ENCODE measurements at places on chromosomes 6 and 20.

DNA sequence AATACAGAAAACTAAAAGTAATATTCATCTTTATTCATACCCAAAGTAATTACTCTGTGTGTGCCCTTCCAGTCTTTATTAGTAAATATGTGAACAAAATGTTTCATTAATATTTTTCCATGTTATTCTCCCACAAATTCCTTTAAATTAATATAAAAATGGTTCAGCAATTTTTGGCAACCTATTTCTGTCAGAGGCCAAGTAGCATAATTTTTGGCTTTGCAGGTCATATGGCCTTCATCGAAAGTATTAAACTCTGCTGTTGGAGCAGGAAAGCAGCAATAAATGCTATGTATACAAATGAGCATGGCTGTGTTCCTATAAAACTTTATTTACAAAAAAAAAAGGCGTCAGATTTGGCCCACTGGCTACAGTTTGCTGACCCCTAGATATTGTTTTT lies 16.1 kb downstream of the ZC2HC1B start:
- DNase-seq = no peak

GRCh38 chr6:93391965-93392364 lies 27.4 kb downstream of the EPHA7 start:
- DNase-seq = no peak

DNA sequence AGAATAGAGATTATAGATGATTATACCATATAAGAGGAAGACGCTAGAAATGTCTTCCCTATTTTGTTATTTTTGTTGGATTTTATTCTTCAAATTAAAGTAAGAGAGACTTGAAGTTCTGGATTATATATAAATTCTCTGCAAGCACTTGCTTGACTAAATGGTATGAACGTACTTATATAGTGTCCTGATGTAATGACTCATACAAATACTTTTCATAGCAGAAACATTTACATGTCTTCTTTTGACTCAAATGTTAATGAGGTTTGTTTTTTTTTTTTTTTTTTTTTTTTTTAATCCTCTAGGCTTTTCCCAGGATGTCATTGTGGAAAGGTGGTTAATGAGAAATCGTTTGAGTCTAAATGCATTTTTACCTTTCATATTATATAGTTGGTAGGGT lies 55.0 kb downstream of the PDE7B start:
- no peak for DNase-seq

DNA sequence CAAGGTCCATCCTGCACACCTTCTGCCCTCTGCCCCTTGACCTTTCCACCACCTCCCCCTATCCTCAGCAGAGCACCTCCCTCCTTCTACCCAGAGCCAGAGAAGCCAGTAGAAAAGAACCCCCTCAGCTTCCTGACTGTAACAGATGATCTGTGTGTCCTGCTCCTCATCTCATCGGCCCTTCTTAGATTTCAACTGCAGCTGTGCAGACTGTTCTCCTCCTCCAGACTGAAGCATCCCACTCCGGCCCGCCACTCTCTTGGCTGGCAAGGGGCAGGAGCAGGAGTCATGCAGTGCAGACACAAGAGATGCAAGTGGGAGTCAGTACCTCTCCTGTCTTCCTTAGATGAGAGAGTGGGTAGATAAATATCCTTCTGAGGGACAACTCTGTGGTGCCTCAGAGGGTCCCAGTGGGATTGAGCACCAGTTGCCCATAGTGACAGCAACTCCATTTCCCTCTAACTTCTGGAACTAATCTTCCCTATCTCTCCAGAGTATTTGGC lies 163.5 kb upstream of the MLN start:
- peak; percentile 65 for DNase-seq

DNA sequence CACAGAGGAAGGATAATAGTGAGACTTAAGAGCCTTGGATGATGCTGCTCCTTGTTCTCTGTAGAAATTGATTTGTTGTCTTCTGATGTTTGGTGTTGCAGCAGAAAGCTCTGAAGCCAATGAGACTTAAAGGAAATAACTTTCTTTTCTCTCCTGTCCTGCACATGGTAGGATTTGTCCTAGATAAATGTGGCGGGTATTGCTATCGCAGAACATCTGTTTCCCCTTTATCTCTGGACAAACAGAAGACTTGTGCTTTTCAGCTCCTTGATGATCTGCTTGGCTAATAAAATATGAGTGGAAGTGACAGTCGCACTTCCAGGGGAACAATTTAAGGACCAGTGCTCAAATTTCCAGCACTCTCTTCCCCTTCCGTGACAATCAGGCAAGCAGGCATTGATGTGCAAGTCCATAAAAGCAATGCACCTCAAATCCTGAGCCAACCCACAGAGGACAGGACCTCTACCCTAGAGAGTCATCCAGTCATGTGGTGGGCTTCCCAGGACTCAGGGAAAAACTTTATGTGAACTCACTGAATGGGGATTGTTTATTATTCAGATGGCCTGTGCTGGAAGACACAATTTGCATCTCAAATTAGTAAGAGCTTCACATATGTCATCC lies 9.9 kb upstream of the NCR2 start:
- DNase-seq = no peak

GRCh38 chr6:54614499-54615195 lies 231.9 kb upstream of the FAM83B start:
- peak; percentile 82 for DNase-seq

- no peak for DNase-seq
Observed at GRCh38 chr6:27471365-27472115, 1.4 kb downstream of the ZNF184 start.
